Pons (tissue), 1 donor: ENCODE measurements at places on chromosomes 6 and 20.

DNA sequence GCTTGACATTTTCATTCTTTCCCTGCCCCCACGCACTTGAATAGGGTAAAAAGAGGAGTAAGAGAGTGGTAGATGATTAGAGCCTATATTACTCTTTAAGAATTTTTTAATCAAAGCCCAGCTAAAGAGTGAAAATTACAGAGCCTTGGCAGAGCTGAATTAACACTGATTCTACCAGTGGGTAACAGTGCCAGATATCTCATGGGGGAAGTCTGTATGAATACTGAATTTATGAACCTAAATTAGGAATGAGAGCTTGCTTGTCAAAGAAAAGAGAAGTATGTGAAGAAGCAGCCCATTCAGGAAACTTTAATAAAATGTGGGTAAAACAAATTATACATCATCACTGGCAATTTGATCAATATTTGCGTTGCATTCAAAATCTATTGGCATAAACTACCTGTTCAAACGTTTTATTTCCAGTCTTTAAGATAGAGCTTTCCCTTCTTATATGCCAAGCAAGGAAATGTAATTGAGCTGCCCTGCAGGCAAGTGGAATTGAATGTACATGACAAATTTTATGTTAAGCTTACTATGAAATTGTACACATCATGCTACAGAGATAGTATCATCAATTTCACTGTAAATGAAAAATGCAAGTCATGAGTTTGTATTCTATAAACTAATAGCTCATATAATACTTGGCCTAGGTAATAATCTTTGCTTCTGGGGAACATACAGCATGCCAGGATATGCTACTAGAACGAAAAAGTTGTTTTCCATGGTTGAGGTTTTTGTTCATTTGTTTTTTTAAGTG lies 14.5 kb downstream of the SOBP start:
- no peak for DNase-seq

- DNase-seq, result no peak
Observed at GRCh38 chr20:62117362-62117646, 5.0 kb upstream of the LSM14B start.

DNA sequence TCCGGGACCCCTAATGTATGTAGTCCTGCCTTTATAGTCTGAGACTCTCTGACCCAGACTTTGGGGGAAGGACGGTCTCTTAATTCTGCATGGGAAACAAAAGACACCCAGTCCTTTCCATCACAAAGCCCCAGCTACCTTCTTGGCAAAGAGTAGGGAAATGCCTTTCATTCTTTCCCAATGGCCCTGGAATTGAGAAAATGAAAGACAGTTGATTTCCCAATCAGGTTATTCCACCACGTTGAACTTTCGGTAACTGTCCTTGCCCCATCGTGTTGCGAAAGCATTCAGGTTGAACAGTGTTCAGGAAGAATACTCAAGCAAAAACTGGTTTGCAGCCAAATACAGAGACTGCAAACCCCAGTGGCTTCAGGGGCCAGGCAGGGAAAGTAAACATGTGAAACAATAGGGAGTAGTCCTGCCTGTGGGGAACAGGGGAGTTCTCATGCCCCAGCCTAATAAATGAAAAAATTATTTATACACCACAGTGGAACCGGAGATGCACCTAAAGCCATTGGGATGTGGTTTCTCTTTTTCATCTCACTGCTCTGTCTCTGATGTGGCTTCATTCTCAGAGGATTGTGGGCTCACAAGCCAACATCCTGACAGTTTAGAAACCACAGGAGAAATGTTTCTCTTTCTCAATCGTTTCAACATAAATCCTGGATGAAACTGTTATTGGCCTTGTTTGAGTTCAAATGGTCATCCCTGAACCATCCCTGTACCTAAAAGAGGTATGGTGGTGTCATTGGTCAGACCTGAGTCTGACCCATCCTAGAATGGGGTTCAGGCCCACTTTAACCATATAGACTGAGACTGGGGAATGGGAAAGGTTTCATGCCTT lies 44.2 kb upstream of the SLC9A8 start:
- no peak for DNase-seq

- no peak for DNase-seq
Observed at GRCh38 chr20:9300080-9300479, 214.3 kb upstream of the LAMP5 start.

DNA sequence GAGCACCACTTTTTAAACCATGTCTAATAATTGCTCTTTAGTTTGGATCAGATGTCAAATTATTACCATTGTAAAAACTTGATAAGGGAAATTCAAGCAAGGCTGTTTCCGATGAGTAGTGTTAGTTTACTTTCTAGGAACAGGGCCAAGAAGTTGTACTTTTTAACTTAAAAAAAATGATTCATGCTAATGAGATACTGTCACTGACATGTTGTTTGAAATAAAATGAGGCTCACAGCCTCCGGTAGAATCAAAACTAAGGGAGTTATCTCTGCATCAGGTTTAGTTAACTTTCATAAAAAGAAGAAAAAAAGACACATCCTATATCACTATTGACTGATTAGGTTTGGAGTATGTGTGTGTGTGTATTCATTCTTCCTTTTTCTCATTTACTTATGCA lies 55.2 kb upstream of the SUPT3H start:
- DNase-seq, result no peak

- no peak for DNase-seq
Observed at GRCh38 chr6:143549221-143549948, 37.9 kb upstream of the FUCA2 start.

DNA sequence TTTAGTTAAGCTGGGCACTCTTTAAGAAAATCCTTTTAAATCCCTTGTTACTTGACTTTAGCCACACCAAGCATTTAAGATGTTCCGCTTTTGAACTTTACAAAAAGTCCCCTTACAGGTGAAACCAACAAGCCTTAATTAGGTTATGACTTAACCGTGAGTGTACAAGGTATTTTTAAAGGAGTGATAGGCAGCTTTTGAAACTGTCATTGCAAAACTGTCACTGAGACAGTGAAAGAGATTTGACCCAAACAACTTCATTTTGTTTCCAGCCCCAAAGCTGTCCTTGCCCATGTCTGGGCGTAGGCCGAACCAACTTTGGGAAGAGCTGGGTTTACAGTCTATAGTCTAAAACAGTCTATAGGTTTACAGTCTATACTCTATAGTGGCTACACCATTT lies 305.4 kb downstream of the FARS2 start:
- DNase-seq, result no peak

GRCh38 chr6:111862314-111862713 lies 10.9 kb downstream of the FYN start:
- DNase-seq, result no peak

DNA sequence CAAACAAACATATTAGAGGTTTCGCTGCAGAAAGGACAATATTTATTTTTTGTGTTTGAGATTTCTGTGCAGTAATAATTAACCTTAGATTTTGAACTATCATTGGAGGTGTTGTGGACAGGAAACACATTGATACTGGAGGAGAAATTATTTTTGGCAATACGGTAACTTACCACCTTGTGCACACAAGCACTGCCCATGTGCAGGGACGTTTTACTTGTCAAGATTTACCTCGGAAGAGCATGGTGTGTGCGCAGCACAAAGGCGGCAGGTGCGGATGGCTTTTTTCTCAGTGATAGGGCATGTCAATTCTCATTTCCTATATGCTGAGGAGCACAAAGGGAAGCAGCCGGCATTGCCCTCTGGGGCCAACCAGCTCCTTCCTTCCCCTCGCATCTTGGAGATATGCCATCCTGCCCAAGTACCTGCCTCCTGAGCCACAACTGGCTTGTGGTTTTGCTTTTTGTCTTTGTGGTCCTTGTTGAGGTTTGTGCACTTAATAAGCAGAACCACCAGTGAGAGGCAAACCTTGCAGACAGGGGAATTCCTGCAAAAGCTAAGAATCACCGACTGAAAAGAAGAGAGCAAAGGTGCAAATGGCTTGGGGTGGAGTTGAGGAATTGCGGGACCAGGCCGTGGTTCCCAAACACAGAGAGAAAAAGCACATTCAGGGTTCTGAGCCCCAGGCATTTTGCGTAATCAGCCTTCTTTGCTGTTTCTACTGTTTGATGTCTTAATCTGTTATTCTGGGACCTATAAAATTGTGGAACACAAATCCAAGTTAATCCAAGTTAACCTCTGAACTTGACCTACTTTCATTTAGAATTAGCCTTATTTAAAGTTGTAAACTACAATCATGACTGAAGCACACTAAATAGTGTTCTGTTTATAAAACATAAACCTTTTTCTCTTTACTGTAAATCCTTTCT lies 21.9 kb downstream of the SAMD5 start:
- no peak for DNase-seq

GRCh38 chr6:119313937-119314884 lies 35.4 kb downstream of the MAN1A1 start:
- DNase-seq, result no peak

GRCh38 chr6:10431423-10432164 lies 16.7 kb upstream of the TFAP2A start:
- no peak for DNase-seq

DNA sequence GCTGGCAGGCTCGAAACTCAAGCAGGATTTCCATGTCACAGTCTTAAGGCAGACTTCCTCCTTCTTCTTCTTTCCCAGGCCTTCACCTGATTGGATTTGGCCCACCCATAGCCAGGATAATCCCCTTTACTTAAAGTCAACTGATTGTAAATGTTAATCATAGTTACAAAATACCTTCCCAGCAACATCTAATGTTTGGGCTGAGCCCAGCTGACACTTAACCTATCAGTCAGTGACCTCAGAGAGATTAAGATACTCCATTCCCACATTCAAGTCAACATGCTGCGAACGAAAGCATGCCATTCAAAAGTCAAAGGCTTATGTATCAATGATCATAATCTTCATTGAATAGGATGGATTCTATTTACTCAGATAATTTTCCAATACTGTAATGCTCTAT lies 16.0 kb downstream of the MAP7 start:
- DNase-seq, result no peak

GRCh38 chr6:90970672-90971071 lies 383.8 kb upstream of the MAP3K7 start:
- DNase-seq, result no peak

GRCh38 chr6:57163956-57164355 lies 8.2 kb upstream of the BAG2 start:
- no peak for DNase-seq

GRCh38 chr6:168109171-168109570 lies 30.2 kb upstream of the FRMD1 start:
- no peak for DNase-seq

- no peak for DNase-seq
Observed at GRCh38 chr6:93177918-93178317, 241.4 kb downstream of the EPHA7 start.

DNA sequence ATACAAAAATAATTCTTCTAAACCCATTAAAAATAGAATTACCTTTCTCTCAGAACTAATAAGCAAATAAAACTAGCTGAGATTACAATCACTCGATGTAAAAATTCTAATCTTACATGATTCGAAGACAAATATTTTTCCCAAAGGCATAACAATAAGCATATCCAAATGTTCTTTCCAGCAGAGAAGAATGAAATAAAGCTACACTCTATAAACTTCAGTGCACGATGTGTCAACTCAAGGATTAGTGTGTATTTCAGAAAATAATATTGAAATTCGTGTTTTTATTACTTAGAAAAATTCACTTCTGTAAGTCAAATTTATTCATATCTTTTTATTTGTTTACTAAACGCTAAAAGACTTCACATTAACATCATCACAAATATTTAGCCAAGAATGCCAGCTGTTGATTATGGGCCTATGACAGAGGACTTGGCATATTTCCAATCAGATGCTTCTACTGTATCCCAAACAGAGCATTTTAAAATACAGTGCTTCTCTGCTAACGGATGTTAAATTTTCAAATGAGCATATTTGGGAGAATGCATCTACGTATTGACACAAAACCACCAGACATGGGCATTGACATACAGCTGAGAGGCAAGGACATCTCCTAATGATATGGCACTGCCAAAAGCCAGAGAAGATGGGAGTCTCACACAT lies 54.7 kb upstream of the PDE7B start:
- DNase-seq, result peak; percentile 2

DNA sequence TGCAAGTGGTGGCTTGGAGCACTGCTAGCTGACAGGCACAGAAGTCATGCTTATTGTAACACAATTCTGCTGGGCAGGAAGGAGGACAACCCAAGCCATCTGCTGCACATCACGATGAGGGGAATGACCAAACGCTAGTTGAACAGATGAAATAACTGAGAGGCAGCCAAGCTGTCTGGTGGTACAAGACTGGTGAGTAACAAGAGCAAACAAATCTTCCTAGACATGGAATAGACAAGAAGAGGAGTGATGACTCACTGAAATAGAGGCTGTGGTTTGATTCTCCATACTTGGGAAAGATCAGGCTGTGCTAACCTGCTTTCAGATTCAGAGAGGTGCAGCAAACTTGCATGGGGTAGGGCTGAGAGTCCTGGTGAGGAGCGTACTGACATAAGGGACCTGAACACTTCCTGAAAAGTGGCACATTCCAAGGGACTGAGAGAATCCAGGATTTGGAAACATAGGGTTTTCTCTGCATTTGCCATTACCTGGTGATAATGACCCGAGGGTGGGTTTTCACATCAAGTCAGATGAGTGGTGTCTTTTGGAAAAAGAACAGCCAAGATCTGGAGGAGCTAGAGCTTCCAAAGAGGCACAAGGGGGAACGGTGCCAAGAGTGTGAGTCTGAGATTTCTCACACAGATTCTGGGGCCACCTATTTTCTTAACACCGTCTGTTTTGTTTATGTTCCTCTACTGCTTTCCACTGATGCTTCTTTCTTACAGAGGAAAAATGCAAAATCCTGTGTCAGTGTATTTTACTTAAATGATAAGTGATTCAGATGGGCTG lies 60.0 kb downstream of the PRL start:
- DNase-seq, result no peak

GRCh38 chr20:3814928-3815495 lies 5.3 kb upstream of the AP5S1 start:
- no peak for DNase-seq

- no peak for DNase-seq
Observed at GRCh38 chr20:33232486-33233072, 3.2 kb upstream of the BPIFA1 start.

GRCh38 chr6:42088101-42088591 lies 37.8 kb downstream of the TAF8 start:
- no peak for DNase-seq

GRCh38 chr20:49203746-49204145 lies 15.5 kb upstream of the DDX27 start:
- DNase-seq, result no peak

GRCh38 chr20:51595744-51596143 lies 53.2 kb upstream of the NFATC2 start:
- no peak for DNase-seq

DNA sequence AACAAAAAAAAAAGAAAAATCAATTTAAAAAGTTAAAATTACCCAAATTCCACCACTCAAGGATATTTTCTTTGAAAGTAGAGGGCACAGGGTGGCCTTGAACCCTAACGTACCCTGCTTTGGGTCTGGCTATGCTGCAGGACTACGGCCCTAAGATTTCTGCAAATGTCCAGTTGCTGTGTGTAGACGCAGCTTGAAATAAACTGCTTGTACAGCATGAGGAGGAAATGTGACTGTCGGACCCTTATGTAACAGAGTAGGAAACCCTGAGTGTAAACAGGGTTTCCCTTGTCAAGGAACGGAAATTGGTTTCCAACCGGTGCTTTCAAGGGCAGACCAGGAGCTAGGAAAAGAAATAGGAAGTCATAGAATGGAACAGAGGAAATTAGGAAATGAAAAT lies 60.7 kb upstream of the SHLD1 start:
- peak; percentile 59 for DNase-seq
